GM04503 (cell line): ENCODE measurements at places on chromosomes 4 and X.

GRCh38 chr4:15198070-15198727, 195.9 kb downstream of the CPEB2 start:
- no peak for DNase-seq

DNA sequence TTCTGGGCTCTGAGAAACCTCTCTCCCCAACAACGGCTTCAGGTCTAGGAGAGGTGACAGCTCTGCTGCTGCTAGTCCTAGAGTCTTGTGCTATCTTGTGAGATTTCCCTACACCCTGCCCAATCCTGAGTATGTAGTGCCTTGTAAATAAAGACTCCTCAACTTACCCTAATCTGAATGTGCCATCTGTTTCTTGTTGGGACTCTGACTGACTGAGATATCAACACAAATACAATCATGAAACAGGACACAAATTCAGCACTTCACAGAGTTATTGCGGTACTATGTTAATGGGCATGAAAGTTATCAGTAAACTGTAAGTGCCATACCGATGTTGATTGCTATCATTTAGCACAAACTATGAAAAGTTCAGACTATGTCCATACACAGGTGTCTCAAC, 529.0 kb upstream of the FTHL17 start:
- DNase-seq: no peak

DNA sequence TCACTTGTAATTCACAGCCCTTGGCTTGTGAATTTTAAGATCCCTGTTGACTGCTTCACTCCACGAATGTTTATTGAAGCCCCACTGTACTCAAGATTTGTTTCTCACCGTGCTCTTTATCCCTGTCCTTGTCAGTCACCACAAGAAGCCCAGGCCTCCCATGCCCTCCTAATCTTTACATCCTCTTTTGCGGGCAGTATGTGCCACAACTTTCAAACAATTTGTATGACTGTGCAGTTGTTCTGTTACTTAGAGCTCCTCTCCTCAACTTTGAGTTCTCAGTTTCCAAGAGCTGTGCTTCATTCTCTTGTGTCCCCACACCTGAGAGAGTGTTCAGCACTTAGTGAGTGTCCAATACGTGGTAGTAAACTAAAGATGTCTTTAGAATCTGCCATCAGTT, 467.7 kb downstream of the NKX6-1 start:
- DNase-seq: no peak

- DNase-seq: no peak
Measured at GRCh38 chrX:39905538-39905891, 192.2 kb downstream of the BCOR start.

- no peak for DNase-seq
Measured at GRCh38 chrX:77528034-77528433, 80.8 kb downstream of the FGF16 start.

GRCh38 chrX:28582511-28582910, 4.7 kb upstream of the IL1RAPL1 start:
- no peak for DNase-seq

DNA sequence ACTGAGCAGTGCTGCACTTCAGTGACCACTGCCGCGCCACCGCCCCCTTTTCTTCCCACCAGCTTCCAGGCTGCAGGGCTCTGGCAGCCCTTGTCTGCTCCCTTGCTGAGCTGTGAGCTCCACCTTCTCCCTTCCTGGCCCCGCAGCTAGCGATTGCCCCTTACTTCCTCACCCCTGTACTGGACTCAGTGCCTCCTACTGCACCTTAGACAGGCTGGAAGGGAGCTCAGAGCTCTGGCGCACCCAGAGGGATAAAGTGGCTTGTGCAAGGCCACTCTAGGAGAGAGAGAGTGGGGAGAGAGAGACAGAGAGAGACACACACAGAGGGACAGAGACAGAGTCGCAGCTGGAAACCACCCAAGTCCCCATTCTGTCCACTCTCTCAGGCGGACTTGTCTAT, 6.0 kb downstream of the RASL11B start:
- DNase-seq: no peak

- no peak for DNase-seq
Measured at GRCh38 chr4:156594624-156595023, 377.0 kb downstream of the PDGFC start.

DNA sequence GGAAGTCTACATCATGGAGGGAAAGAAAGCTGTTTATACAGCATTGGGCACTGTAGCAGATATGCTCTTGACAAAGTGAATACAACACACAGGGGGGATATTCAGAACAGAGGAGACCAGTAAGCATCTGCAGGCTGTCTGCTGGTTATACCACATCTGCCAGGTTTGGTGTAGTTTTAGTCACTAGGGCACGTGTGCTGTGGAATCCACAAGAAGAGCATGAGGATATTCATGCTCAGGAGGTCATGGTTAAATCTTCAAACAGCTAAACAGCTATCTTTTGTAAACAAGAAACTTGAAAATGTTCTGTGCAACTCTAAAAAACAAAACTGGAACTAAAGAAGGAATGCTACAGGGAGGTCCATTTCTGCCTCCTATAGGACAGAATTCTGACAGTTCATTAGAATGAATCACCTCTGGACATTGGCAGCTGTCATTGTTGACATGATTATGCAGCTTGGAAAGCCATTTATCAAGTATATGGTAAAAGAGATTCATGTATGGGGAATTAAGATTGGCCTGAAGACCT, 175.8 kb downstream of the RCHY1 start:
- no peak for DNase-seq

DNA sequence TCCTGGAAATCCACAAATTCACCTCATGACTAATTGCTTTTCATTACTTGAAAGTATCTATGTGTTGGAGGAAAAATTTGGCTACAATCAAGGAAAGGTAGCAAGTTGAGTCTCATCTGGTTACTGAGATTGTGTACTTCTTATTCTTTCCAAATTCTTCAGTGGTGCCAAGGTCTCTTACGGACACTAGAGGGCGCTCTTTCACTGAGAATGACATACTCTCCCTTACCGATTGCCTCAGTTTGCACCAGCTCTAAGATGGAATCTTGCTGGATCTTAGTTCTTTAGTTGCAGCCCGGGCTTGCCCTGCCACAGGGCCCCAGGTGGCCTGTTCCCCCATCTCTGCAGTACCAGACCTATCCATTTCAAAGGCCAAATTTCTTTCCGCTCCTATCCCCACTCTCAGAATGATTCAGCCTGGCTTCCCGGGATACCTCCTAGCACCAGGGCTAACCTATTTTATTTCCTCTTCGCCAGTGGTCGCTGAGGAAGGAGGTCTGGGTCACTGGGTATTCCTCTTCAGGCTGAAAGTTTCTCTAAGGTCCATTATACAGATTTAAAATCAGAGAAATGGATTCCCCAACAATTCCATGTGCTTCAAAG, 24.6 kb upstream of the GPR50 start:
- DNase-seq: peak; percentile 6

DNA sequence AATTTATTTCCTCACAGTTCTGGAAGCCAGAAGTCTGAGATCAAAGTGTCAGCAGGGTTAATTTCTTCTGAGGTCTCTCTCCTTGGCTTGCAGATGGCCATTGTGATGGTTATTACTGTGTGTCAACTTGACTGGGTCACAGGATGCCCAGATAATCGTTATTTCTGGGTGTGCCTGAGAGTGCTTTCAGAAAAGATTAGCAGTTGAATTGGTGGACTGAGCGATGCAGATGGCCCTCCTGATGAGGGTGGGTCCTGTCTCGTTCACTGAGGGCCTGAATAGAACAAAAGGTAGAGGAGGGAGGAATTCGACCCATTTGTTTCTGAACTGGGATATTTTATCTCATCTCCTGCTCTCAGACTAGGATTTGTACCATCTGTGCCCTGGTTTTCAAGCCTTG, 15.7 kb downstream of the SMIM43 start:
- no peak for DNase-seq

GRCh38 chrX:97609938-97610337, 726.2 kb downstream of the RPA4 start:
- DNase-seq: no peak

DNA sequence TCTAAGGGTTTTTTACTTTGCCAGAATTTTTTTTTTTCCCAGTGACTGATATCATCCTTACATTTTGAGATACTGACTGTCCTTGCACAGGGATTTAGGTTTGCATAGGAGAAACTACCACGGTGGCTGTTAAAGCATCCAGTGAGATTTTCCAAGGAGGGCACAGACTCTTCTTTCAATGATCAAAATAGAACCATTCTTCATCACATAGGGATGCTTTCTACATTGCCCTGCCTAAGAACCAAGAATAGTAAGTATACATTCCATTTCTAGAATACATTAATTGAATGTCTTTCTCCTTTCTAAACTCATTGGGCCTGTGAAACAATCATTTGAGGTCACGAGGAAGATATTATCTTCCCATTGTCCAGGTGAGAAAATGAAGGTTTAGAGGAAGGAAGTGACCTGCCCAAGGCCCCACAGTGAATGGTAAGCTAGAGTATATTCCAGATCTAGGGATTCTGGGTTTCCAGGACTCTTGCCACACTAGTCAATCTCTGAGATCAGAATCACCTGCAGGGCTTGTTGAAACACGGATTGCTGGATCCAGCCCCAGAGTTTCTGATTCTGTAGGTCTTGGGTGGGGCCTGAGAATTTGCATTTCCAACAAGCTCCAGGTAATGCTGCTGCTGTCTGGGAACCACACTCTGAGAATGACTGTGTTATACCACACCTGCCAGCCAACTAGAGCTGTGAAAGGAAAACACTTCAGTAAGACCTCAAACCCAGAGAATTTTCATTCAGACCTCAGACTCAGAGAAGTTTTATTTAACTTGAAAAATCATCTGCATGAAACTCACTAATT, 17.7 kb upstream of the TMEM154 start:
- DNase-seq: no peak

DNA sequence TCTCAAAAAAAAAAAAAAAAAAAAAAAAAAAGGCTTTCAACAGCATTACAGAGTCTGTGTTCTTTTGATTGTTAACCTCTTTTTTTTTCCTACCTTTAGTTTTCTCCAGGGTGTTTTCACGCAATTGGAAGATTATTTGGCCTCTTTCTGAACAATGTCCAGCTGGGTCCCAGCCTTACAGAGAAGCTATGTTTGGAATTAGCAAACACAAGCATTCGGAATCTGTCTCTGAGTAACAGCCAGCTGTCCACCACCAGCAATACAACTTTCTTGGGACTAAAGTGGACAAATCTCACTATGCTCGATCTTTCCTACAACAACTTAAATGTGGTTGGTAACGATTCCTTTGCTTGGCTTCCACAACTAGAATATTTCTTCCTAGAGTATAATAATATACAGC, 13.3 kb downstream of the TLR3 start:
- DNase-seq: no peak

GRCh38 chr4:83109480-83110222, 4.9 kb downstream of the PLAC8 start:
- DNase-seq: no peak

DNA sequence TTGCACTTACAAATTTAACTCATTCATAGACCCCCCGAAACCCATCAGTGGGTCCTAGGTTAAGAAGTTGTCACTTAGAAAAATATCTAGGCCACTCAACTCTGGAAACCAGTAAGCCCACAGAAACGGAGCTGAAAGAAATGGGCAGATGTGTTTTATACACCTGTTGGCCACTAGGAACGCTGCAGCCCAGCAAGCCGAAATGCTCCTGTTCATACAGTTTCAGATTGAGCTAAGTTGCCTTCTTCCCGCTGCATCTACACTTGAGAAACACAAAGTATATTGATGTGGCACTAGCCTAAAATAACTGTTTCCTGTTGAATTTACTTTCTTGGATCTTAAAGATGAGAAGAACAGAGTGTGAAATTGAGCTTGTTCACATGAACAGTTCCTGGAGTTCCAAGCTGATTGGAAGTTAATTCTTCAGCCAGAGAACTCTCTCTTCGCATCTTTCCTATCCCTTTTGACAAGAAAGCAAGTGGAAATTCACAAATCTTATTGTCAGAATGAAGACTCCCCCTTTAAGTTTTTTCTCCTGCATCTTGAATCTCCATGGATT, 174.1 kb downstream of the RBMX2 start:
- DNase-seq: no peak

DNA sequence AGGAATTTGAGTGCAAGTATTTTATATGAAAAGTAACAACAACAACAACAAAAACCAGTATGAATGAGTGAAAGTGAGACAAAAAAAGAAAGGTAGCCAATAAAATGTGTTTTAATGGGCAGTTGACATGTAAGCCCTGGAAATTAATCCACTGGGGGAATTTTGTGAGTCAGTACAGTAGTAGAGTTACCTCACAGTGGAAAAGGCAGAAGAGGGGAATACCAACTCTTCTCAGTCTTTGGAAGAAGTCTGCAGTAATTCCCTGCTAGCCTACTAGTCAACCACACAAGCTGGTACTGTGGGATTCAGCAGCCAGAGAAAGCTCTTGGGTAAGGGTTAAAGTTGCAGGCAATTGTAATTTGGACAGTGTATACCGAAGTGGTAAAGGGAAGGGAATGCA, 76.3 kb upstream of the IL15 start:
- no peak for DNase-seq

DNA sequence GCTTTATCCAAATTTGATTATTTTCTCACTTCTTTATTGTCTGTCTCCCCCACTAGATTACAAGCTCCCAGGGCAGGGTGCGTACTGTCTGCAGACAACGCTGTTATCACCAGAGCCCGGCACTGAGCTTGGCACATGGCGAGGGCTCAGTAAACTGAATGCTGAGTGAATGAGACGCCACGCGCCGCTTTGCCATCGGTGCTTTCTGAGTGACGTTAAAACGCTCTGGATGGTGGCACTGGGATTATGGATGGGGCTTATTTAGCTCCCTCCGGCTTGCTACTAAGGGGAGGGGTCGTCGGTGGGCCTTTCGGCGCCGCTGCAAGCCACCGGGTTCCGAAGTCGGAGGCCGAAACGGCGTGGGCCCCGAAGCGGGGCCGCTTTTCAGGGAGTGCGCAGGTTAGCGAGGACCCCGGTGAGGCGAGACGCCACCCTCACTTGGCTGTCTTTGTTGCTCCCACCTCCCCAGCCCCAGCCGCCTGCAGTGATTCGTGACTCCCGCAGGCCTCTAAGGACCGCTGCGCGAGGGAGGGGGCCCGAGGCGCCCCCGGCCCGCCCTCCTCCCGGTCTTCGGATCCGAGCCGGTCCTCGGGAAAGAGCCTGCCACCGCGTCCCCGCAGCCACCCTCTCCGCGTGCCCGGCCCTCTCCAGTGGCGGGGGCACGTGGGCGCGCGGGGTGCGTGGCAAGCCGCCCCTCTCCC, 569 bp upstream of the FHL1 start:
- DNase-seq: no peak

- DNase-seq: peak; percentile 10
Measured at GRCh38 chrX:141314441-141314840, 72.1 kb upstream of the SPANXC start.

GRCh38 chrX:71315917-71316316, 14.4 kb downstream of the ITGB1BP2 start:
- peak; percentile 45 for DNase-seq

DNA sequence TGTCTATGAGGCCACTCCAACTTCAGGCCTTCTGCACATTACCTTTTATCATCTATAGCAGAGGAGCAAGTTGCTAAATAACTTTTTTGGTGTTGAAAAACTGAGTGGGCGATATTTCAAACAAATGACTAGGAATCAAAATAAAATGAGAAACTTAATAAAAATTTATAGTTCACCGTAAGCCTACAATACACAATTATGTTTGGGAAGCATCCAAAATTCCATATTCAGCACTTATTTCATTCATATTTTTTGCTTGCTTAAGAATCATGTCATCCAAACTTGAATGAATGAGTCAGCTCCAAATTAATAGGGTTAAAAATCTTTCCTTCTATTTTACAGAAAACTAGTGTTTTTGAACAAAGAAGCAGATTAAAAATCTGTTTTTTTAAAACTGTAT, 119.1 kb downstream of the SH3RF1 start:
- peak; percentile 20 for DNase-seq
